ENCODE measurements at places on chromosomes 16 and 17.

DNA sequence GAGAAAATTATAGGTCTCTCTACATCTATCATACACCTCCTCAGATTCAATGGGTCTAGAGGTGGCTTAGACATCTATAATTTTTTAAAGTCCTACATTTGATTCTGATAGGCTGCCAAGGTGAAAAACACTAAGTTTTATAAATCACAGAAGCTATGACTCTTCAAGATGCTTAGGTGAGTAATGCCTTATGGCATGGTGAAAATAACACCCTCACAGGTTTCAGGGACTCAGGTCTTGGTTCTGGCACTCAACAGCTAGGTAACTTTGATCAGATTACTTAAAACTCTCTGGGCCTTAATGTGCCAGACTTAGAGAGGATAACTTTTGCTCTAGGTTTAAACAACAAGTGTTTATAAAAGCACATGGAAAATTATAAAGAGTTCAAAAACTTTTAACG is 2.0 kb upstream of the COX10 start:
- DNase-seq = no peak

- no peak for DNase-seq
Observed at GRCh38 chr16:11218604-11218962, 37.4 kb downstream of the SOCS1 start.

- DNase-seq = no peak
Observed at GRCh38 chr16:84749815-84750214, 50.0 kb downstream of the USP10 start.

- DNase-seq = peak; percentile 67
Observed at GRCh38 chr16:24609740-24610415, 70.5 kb downstream of the RBBP6 start.

DNA sequence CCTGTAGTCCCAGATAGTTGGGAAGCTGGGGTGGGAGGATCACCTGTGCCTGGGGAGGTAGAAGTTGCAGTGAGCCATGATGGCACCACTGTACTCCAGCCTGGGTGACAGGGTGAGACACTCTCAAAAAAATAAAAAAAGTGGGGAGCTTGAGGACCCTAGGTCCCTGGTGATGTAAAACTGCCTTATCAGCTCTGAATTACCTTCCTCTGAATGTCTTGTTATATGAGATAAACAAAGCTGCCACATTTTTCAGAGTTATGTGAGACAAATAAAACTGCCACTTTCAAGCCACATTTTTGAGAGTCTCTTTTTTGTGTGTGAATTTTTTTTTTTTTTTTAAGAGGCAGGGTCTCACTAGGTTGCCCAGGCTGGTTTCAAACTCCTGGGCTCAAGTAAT is 32.0 kb upstream of the B4GALNT2 start:
- no peak for DNase-seq

DNA sequence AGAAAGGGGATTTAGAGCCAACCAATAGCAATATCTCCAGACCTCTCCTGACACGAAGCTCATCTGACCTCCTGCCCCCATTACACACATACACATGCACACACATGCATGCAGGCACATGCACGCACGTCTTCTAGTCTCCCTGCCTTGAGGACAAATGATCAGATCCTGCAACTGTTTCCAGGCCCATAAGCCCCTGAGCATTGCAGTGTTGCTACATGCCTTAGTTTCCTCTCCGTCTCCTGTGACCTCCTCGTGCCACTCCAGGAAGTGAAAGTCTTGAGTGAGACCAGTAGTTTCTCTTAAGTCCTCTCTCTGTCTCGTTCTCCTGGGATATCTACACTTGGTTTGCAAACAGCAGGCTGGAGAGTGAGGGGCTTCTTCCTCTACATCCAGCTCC is 8.2 kb downstream of the CIITA start:
- no peak for DNase-seq

Data from thyroid gland (tissue), 4 donors.